Placental epithelial cell (primary cell): ENCODE measurements at places on chromosomes 12 and 14. TPM values are rescaled to one million over a fixed set of nuclear protein-coding genes. Genes with fewer than 3 reads are reported as not detected.

Gene KRT79
- not detected in 2 replicates for total RNA-seq

Gene RD3L
- total RNA-seq: not detected in 2 replicates

Gene SPX
- total RNA-seq: not detected in 2 replicates

Gene GPRC5A
- total RNA-seq: 34.2 and 41.6 TPM in 2 replicates

Gene SERPINA1
- under 0.01 and 0.22 TPM in 2 replicates for total RNA-seq

Gene FAM222A
- 0.22 and 0.39 TPM in 2 replicates for total RNA-seq

Gene GPR132
- total RNA-seq: 0.79 TPM in 1 of 2 replicates, not detected in the other

Gene FZD10
- 0.87 TPM in 1 of 2 replicates, not detected in the other for total RNA-seq

Gene ARMH4
- 3.5 and 5.6 TPM in 2 replicates for total RNA-seq

Gene BCAT1
- 150 and 268 TPM in 2 replicates for total RNA-seq

Gene FGD4
- 72.7 and 89.9 TPM in 2 replicates for total RNA-seq

Gene PTPRQ
- total RNA-seq: under 0.01 TPM in 1 of 2 replicates, not detected in the other

Gene EXOC3L4
- total RNA-seq: not detected in 2 replicates

Gene KITLG
- total RNA-seq: 5.9 and 12.0 TPM in 2 replicates

Gene ACSM4
- not detected in 2 replicates for total RNA-seq

Gene TSHR
- total RNA-seq: 0.22 and 1.2 TPM in 2 replicates

Gene CCDC38
- under 0.01 and 0.11 TPM in 2 replicates for total RNA-seq

Gene DBX2
- not detected in 2 replicates for total RNA-seq

Gene OVCH1
- total RNA-seq: not detected in 2 replicates

Gene ATN1
- 12.7 and 23.2 TPM in 2 replicates for total RNA-seq

Gene DEGS2
- under 0.01 and 0.39 TPM in 2 replicates for total RNA-seq

Gene KRT2
- total RNA-seq: not detected in 2 replicates

Gene CACNA2D4
- 0.65 and 3.9 TPM in 2 replicates for total RNA-seq
